ENCODE measurements at places on chromosomes 6 and 20.

- no peak for DNase-seq
These were observed 6.5 kb downstream of the IP6K3 start for GRCh38 chr6:33740204-33740608.

DNA sequence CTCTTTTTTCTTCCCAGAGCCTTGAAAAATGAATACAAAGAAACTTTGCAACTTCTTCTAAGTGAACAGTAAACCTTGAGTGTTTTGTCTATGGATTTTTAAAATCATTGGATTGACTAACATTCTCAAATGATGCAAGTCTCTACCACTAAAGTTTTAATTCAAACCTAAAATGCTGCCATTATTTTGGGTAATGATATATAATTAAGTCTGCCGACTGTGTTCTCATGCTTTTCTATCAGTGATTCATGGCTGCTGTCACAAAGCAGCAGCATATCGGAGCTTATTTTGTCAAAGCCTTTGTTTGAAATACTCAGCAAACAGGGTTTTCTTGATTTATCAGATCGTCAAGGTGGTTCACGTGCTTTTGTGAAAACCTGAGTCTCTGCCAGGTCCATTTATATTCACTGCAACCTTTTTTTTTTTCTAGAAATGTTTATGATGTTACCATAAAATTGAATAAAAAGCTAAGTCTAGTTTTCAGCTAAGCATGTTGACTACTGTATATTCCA lies 96.3 kb downstream of the GJA1 start:
- no peak for DNase-seq

DNA sequence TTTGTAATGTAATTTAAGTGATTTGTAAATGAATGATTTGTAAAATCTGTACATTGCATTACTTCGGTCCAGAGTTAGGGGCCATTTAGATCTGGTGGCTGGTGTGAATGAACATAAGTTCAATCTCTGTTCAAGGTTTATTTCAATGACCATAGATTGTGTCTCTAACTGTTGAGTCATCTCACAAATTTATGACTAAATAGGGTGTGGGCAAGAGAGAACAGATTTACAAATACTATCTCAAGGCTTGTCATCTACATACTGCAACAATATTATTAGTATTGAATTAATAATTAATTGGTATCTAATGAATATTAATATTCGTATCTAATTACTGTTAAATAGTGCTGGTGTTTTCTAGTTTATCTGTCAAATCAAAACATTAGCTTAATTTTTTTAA lies 115.3 kb upstream of the EDN1 start:
- DNase-seq = no peak

GRCh38 chr6:18400831-18401446 lies 13.8 kb downstream of the RNF144B start:
- no peak for DNase-seq

DNA sequence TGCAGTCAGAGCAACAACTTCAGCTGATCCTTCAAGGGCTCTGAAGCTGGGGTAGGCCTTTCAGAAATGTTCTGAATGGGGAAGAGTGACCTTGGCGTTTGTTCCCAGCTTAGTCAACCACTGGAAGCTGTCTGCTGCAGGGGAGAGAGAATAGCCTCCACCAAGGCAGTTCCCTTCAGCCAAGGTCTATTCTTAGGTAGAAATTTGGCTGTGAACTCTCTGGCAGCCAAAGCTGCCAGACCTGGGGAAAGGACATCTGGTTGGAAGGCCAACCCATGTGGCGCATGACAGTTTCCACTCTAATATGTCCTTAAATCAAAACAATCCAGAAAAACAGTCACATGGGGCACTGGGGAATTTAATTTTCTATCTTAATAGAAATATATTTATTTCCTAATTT lies 60.1 kb downstream of the FBXO5 start:
- no peak for DNase-seq

DNA sequence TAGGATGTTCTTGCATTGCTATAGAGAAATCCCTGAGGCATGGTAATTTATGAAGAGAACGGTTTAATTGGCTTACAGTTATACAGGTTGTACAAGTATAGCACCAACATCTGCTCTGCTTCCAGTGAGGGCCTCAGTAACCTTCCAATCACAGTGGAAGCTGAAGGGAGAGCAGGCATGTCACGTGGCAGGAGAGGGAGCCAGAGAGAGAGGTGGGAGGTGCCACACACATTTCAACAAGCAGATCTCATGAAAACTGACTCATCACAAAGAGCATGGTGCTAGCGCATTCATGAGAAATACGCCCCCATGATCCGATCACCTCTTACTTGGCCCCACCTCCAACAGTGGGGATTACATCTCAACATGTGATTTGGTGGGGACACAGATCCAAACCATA lies 871.2 kb downstream of the TFAP2A start:
- no peak for DNase-seq

GRCh38 chr6:87045521-87046075 lies 49.3 kb downstream of the CGA start:
- DNase-seq = no peak

DNA sequence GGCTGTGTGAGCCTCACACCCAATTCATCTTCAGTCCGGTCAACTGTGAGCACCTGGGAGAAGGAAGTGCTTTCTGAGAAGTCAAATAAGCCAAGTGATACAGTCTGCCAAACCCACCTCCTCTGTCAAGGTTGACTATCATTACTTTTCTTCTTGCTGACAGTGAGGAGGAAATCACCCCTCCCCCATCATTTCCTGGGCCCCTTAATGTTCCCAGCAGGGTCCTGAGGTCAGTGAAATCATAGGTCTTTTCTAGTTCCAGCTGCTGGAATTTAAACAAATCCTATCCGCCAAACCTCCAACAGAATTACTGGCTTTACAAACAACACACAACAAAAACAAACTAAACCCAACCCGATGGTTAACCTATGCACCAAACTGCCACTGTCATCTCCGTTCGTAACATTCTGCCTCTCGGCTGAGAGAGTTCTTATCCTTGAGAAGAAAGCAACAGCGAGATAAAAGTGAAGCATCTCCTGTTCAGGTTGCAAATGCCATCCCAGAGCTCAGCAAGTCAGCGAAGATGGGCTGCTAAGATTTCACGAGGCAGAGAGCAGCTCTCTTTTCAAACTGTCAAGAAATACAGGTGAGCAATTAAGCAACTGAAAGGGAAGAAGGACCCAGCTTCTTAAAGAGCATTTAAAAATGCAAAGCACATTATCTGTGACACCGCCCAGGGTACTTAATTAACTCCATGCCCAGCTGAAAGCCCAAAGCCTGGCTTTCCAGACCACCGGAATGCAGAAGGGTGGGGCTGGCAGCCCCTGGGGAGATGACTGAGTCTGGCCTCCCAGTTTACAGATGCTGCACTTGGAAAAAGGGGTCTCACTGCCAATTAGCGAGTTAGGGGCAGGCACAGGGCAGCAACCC lies 24.7 kb downstream of the GFOD1 start:
- no peak for DNase-seq

GRCh38 chr6:124073021-124073420 lies 269.4 kb downstream of the NKAIN2 start:
- no peak for DNase-seq

GRCh38 chr20:55544638-55545037 lies 460.7 kb downstream of the CBLN4 start:
- DNase-seq = no peak

DNA sequence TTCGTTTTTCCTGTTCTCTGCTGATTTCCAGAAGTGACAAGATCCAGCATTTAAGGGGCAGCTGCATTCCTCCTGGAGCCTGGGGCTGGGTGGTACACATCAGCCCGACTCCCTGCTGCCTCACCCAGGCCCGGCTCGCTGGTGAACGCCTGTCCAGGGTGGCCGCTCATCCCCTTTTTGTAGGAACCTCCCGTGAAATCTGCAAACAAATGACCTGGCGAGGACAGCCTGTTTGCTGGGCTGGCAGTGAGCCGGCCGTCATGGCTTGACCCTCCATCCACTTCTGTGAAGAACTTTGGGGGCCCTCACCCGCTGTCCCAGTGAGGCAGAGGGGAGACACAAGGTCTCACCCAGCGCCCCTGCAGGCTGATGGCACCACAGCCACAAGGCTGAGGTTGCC lies 39.0 kb downstream of the PYGB start:
- no peak for DNase-seq

DNA sequence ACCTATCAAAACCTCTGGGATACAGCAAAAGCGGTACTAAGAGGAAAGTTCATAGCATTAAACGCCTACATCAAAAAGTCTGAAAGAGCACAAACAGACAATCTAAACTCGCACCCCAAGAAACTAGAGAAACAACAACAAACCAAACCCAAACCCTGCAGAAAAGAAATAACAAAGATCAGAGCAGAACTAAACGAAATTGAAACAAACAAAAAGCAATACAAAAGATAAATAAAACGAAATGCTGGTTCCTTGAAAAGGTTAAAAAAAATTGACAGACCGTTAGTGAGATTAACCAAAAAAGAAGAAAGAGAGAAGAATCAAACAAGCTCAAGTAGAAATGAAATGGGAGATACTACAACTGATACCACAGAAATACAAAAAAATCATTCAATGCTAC lies 302.3 kb downstream of the RNGTT start:
- DNase-seq = no peak

GRCh38 chr20:63462244-63462643 lies 10.2 kb downstream of the KCNQ2 start:
- DNase-seq = no peak

DNA sequence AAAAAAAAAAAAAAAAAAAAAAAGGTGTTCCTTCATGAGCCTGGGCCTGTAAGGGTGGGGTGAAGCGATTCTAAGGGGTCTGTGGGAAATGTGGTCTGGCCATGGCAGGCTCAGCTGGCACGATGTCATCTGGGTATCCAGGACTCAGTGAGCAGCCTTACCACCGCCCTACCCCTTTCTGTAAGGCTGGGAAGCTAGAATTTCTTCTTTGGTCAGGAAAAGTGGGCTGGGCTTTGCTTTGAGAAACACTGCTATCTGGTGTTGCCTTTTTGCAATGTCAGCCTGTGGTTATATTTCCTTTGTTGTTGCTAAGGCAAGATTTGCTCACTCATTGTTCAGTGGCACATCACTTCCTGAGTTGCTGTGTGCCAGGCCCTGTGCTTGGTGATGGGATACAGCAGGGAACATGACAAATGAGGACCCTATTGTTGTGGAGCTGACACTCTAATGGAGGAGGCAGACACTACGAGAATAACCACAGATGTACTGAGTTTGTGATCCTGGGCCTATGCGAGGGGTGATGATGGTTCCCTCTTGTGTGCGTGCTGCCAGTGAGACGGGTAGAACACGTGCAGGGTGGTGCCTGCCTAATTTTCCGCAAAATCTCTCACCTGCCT lies 45.9 kb upstream of the ZNFX1 start:
- DNase-seq = peak; percentile 43

GRCh38 chr6:28789553-28790083 lies 134.2 kb downstream of the TRIM27 start:
- DNase-seq = no peak

- DNase-seq = no peak
These were observed 375.2 kb upstream of the MARCKS start for GRCh38 chr6:113481910-113482309.

DNA sequence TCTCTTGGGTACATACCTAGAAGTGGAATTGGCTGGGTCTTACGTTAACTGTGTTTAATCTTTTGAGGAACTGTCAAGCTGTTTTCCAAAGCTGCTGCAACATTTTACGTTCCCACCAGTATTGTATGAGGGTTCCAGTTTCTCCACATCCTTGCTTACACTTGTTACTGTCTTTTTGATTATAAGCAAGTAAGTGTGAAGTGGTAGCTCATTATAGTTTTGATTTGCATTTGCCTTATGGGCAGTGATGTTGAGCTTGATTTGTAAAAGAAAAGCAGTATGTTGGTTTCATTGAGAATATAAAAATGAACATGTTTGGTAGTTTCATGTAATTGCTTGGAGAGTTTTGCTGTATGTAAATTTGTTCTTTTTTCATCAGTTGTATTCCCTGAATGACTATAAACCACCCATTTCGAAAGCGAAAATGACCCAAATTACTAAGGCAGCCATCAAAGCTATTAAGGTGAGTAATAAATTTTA lies 40.4 kb downstream of the SCAF8 start:
- DNase-seq = no peak

DNA sequence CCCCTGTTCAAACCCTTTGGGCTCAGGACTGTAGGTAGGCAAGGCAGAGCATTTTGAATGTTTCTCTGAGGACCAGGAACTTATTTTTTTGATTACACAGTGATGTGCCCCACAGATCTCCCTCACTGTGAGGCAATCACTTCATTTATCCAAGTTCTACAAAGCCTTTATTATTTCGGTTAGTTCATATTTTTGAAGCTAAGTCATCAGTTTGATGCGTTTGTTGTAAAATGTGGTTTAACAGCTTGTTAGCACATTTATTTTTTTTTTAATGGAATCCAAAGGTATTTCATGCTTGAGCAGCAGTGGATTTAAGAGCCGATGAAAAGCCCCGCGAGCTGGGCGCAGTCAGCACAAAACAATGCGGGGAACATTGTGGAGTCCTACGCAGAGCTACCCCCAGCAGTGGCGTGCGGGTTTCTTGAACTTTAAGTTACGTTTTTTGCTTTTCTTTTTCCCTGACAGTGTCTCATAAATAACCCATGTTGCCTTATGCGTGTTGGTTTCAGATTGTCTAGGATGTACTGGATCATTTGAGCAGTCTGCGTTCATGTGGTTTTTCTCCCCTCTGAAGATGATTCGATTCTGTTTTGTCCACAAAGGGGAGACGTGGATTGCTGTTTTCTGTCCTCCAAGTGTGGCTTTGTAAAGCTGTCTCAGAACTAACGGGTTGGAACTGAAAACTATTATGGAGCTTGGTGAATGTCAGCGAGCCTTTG lies 233.6 kb upstream of the BMP2 start:
- DNase-seq = no peak

GRCh38 chr20:1286267-1287024 lies 20.4 kb downstream of the SNPH start:
- peak; percentile 48 for DNase-seq

DNA sequence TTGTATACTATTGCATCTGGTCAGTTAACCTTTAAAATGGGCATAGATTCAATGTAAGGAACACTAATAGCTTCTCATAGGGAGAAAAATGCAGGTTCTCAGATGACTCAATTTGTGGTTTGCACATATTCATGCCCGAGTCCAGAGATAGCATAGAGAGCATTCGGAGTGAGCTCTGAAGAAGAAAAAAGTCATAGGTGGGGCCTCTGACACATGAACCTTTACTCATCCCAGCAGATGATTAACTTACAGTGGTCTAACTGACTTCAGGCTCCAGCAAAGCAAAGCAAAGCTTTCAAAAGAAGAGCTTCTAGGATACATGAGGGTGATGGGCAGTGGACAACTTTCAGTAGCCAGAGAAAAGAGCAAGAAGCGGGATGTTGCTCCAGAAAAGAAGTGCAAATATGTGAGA lies 55.3 kb upstream of the BTN3A2 start:
- no peak for DNase-seq

GRCh38 chr6:74731204-74731603 lies 474.6 kb downstream of the COL12A1 start:
- no peak for DNase-seq

- DNase-seq = no peak
These were observed 61.7 kb downstream of the TMEM242 start for GRCh38 chr6:157261606-157262005.
